NCI-H2171 treated with DMSO at 0.1 percent for 48 hours (cell line): ENCODE measurements at places on chromosomes 7 and 10.

DNA sequence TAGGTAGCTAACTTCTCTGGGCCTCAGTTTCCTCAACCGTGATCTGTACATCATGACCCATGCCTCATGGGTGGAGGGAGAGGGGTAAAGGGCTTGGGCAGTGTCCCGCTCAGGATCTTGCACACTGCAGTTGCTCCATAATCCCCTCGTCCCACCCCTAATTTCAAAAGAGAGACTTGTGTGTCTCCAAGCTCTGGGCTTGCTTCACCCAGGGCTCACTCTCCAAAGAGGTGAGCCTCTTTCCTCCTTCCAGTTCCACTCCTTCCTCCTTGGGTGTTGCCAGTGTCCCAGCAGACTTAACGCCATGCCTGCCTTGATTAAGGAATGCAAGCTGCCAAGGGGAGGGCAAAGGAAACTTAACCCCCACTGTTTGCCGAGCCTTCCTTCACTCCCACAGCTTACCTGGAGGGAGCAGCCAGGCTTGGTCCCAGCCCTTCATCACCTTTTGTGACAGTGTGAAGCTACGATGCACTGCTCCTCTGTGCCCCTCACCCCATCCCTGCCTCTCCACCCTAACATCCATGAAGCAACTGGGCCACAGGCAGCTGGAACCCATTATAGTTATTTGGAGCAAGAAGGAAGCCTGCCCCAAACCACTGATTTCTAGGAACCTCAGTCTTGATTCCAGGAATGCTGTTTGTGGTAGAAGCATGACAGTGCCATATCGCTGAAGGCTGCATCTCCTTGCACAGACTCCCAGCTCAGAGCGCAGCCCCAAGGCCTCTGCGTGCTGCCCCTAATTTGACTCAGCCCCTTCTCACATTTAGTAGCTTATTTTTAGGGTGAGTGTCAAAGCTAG is 363.3 kb downstream of the TNS3 start:
- no peak for DNase-seq

DNA sequence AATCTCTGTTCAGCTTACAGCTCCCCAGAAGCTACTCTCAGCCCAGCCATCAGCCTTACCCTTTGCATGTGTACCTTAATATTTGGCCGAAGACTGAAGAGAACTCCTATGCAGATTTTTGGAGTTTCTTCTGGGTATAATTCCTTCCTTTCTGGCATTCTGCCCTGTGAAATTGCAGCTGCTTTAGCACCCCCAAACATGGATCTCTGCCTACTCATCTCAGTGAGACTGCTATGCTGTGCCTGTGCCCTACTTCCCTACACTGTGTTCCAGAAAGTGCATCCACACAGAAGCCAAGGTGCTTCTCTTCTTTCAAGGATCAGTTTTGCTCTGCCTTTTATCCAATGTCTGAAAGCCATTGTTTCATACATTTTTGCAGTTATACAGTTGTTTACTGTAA is 81.6 kb downstream of the NPY start:
- DNase-seq = no peak

DNA sequence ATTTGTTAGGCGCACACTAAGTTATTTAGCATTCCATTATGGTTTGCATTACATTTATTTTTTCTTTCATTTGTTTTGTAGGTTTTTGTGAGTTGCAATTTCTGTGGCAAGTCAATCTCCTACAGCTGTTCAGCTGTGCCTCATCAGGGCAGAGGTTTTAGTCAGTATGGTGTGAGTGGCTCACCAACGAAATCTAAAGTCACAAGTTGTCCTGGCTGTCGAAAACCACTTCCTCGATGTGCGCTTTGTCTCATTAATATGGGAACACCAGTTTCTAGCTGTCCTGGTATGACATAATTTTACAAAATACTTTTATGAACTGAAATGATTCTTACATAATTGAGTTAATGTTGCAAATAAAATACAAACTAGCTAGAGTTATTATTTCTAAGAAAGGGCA is 29.5 kb downstream of the MIOS start:
- no peak for DNase-seq

DNA sequence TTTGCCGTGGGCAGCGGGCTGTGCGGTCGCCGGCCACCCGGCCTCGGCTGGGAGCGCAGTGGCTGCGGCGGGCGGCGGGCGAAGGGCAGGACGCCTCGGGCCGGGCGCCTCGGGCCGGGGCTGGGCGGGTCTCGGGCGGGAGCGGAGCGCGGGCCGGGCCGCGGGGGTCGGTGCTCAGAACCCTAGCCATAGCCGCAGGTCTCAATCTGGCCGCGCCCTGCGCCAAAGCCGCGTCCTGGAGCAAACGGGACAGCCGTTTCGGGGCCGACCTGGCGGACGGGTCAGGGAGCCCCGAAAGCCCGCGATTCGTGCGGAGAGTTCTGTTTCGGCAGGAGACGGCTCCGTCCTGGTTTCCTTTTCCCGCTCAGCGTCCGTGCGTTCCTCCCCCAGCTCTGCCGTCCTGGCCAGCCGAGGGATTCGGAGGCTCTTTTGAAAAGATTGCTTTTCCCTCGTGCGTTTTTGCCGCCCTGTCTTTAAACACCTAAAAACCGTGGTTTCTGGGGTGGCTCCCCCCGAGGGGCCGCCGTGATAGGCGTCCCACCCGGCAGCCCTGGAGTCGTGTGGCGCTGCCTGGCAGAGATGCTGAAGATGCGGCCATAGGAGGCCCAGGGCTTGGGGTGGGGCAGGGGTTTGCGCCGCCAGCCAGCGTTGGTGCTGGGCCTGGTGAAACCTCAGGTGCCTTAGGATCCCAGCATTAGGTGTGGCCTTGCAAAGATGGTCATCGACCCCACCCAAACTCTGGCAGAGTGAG is 727 bp downstream of the RET start:
- DNase-seq = no peak
